Stimulated activated CD8-positive, alpha-beta memory T cell treated with anti-CD3 and anti-CD28 coated beads, Interleukin-7, amount 100 ng/mL, for 1 hour (primary cell): ENCODE measurements at places on chromosomes 3 and 15.

GRCh38 chr3:50418850-50419249, 59.5 kb upstream of the TMEM115 start:
- DNase-seq = no peak

- no peak for DNase-seq
These were observed 25.5 kb downstream of the CLK3 start for GRCh38 chr15:74641151-74641550.

DNA sequence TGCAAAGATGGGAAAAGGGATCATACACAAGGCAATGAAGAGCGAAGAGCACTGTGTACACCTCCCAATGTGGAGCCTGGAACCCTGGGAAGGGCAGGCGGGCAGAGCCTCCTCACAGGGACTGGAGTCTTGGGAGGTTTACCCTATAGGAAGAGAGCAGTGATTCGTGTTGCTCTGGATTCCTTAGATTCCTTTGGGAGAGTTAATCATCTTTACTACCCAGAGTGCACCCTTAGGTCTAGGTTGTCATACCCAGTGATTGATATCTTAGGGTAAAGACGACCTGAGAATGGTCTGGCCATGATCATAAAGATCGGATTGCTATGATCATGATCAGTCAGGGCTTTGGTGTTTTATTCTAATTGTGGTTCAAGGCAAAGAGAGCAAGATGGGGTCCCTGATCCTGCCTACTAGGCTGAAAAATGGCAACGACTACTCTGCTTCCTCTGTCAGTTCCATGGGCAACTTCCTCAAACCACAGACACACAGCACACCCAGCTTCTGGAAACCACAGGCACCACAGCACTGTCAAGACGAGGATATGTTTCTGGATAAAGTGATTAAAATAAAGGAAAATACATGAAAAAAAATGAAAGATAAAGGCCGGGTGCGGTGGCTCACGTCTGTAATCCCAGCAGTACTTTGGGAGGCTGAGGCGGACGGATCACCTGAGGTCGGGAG, 20.4 kb upstream of the MAP6D1 start:
- no peak for DNase-seq

DNA sequence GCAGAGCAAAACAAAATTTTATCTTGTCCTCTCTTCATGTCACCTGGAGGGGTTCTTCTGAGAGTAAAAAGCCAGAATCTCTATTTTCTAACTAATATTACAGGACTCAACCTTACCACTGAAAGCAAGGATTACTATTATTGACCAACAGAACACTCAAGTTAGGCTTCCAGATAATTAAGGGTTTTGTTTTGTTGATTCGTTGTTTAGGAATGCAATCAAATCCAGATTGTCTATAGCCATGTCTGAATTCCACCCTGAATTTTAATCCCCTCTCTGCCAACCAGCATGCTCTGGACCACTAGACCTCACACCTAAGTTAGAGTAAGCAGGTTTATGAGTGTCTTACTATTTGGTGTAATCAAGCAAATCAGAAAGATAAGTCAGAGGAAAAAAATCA, 90.7 kb downstream of the PEAK1 start:
- DNase-seq = no peak

DNA sequence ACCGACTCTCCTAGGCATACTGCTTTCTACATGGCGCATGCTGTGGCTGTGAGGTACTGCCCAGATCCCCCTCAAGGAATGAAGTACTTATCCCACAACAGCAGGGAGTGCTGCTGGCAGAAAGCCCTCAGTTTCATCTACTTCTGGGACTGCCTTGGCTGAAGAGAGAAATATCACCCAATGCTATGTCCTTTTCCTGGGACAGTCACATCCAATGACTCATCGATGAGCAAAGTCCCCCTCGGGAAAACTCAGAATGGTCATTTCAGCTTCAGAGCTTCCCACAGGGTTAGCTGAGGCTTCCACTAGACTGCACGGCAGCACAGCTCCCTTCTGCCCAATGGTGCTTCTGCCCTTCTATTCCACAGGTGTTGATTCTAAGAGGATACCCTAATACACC, 3.6 kb upstream of the NMD3 start:
- no peak for DNase-seq

DNA sequence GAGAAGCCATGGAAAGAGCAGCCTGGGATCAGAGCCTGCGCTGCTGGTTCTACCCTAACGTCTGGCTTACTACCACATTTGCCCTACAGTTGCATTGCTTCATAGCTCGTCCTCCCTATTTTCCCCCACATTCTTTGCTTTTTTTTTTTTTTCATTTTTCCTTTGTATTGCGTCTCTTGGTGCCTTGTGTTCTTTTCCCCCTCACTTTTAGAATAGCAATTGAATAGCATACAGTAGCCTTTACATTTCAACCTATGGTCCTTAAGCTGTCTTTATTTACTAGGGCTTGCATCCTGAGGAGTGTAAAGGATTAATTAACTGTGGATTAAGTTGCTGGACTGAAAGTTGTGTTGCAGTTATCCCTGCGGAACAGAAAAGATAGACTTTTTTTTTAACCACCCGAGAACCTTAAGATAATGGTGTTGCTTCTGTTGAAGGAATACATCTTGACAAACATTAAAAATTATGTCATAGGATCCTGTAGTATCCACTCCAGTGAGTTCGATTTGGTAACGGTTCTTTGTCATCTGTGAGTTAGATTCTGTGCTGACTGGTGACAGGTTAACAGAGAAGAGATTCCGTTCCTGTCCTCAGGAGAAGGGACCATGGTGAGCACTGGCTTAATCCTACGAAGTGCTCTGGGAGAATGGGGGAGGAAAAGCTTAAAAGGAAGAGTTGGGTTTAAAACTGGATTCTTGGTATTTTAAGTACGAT, 417.4 kb upstream of the NAALADL2 start:
- DNase-seq = no peak

DNA sequence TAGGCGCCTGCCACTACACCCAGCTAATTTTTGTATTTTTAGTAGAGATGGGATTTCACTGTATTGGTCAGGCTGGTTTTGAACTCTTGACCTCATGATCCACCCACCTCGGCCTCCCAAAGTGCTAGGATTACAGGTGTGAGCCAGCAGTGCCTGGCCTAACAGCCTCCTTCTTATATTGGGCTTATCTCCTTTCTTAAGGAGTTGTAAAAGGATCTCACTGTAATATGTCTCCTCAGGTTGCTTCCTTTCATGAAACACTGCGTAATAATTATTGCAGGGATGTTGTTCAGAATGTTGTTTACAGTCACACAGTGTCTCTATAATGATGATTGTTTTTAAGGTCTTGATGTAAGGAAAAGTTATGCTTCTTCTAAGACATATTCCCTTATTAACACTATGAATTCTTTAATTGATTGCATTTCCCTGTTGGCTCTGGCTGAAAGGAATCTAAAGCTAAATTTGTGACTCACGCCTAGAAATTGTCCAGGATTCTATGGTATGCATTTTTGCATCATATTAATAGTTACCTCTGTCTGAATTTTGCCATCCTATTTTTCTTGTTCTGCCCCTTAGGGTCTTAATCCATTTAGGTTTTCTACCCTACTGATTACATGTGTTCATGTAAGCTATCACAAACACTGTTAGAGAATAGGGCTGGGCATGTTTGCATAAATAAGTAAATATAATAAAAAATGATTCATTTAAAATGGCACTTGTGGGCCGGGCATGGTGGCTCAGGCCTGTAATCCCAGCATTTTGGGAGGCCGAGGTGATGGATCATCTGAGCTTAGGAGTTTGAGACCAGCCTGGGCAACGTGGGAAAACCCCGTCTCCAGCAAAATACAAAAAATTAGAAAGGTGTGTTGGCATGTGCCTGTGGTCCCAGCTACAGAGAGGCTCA, 24.5 kb upstream of the RNF111 start:
- no peak for DNase-seq

DNA sequence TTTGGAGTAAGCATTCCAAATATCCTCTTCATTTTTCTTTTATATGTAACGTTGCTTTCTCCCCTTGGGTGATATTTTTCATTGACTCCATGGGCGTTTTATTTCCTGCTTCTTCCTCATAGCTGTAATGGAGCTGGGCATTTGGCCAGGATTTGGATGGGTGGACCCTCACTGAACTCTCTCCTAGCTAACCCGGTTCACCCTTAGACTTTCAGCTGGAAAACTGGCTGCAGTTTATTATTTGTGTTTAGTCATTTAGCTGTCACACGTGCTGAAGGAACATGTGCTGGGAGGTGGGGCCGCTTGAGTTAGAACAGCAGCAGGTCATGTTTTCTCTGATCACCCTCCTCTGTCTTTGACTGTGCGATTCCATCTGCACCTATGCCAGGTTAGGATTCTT, 407.6 kb downstream of the ZIC1 start:
- DNase-seq = no peak

DNA sequence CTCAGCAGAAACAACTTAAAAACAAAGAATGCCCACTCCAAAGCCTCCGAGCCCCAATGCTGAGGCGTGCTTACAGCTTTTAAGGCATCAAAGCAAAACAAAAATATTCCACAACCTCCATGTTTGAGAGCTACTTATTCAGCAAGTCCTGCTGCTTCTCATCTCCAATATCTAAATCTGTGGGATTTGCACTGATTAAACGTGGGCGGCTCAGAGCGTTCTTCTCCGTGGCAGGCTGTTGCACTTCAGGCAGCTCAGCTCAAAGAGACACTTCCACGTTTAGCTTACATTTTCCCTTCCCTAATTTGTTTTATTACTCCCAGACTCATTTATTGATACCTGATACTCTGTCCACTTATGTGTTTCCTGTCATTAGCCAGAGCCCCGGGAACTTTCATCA, 282.6 kb upstream of the MCTP2 start:
- no peak for DNase-seq

DNA sequence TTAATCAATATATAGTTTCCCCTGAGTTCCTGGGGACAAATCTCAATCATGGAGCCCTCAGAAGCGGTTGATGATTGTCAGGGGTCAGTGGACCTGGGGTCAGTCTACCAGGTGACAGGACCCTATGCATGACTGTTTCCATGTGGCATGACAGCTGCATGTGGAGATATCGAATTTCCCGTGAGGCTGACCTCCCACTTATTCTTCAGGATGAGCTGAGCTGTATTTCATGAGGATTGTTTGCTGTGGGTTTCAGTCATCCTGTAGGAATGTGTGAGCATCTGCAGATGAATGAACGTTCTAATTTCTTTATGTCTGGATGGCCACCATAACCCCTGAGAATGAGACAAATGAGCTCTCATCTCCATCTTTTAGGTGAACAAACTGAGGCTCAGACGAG, 93.0 kb upstream of the HES1 start:
- no peak for DNase-seq

DNA sequence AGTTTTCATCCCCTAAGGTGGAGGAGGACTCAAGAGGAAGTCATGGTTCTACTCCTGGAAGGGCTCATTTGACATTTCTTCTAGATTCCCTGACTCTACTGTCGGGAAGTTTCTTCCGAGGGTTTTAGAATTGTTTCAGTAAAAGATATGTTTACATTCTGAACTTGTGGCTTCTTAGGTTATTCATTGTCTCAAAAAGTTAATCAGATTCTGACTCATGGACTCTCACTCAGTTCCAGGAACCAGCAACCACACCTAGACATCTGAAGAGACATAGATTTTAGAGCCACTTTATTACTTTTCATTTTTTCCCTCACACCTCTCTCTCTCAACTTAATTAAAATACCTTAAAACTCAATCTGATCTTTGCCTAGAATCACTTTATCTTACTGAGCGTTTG, 862.6 kb downstream of the AGBL1 start:
- DNase-seq = no peak

DNA sequence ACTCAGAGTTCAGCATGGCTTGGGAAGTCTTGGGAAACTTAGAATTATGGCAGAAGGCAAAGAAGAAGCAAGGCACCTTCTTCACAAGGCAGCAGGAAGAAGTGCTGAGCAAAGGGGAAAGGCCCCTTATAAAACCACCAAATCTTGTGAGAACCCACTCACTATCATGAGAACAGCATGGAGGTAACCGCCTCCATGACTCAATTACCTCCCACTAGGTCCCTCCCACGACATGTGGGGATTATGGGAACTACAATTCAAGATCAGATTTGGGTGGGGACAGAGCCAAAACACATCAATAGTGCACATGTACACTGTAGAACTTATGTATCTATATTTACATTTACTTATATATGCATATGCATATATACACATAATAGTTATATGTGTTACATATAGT, 565.3 kb upstream of the NR2F2 start:
- DNase-seq = no peak

DNA sequence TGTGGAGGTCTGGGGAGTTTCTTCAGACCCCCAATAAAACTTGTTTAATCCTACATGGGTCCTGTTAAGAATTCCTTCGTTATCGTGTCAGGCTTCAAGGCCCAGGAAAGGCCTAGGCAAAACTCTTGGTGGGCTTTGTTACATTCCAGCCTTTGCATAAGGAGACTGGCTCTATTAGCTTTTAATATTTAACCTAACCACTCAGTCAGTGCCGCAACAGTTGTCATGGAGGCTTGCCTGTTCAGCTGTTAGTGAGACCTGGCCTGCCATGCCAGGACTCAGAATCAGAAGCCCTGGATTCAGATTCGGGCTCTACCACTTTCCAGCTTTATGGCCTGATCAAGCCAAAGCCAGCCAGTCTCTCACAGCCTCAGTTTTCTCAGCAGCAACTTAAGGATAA, 19.6 kb downstream of the EIF1B start:
- no peak for DNase-seq

- no peak for DNase-seq
These were observed 40.5 kb upstream of the ROPN1 start for GRCh38 chr3:124032311-124032880.

GRCh38 chr3:169968224-169968885, 1.7 kb downstream of the SEC62 start:
- no peak for DNase-seq

DNA sequence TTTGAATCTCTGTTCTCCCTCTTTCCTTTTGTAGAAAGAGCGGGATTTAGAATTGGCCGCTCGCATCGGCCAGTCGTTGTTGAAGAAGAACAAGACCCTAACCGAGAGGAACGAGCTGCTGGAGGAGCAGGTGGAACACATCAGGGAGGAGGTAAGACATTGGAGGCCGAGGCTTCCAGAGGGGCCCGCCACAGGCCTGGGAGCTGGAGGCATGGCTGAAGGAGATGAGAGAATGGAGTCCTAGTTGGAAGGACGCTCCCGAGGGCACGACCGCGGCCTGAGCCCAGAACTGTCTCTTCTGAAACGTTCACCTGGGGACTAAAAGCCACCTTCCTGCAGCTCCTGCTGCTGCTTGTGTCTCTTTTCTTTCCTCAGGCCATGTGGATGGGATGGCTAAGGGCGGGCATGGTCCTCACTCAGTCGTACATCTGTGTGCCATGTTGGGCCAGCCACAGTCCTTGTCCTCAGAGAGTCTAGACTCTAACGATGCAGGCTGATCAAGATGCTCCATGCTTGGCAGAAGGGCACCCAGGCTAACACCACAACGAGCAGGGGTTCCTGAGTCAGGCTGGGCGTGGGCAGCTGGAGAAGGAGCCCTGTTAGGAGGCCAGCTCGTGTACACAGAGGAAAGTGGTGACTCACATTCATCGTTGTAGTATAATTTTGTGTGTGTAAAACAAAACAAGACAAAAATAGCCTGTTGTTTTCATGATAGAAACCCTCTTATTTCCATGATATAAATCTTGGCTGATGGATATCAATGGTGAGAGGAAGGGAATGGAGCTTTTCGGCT, 81.1 kb downstream of the CCK start:
- DNase-seq = no peak
